ENCODE measurements at places on chromosomes 3 and 15. TPM values are rescaled to one million over a fixed set of nuclear protein-coding genes. Genes with fewer than 3 reads are reported as not detected.

DNA sequence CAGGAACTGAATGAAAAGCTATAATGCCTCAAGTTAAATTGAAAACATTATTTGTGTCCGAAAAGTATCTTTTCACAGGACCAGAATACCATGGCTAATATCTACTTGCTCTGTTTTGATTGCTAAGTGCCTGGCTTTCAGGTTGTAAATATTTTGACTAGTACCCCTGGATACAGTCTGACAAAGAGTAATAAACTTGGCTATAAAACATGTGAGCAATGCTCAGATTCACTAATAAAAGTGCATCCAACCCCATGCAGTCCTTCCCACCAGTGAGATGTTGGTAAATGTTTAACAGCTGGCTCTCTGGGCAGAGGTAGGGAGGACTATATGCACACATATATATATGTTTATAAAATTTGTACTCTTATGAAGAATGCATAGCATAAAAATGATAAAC lies 281.8 kb upstream of the TGFBR2 start:
- no peak for DNase-seq

DNA sequence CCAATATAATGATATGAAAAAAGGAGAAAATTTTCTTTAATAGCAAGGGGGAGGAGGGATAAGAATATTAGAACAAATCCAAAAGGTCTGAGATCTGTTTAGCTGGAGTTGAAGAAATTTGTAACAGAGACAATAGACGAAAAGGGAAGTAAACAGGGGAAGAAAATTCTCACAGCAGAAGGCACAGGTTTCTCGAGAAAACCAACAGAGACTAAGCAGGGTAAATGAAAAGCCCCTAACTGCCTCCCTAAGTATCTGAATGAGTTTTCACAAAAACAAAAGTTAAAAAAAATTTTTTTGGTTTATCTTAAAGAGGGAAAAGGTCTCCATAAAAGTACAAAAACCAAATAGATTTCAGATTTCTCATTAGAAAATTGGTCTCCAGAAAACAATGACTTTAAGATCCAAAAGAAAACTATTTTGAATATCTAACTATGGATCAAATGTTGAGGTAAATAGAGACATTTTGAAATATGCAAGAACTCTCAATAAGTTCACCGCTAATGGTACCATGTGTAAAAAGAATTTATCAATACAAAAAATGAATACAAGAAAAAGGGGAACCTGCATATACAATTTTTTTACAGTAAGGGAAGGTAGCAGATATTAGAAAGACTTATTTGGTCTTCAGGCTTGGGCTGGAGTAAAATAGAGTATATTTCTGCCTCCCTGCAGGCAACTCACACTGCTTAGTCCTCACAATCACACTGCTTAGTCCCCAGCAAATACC lies 23.9 kb upstream of the NEK10 start:
- DNase-seq, result no peak

- no peak for DNase-seq
These were observed 5.4 kb downstream of the CYFIP1 start for GRCh38 chr15:22974745-22975144.

DNA sequence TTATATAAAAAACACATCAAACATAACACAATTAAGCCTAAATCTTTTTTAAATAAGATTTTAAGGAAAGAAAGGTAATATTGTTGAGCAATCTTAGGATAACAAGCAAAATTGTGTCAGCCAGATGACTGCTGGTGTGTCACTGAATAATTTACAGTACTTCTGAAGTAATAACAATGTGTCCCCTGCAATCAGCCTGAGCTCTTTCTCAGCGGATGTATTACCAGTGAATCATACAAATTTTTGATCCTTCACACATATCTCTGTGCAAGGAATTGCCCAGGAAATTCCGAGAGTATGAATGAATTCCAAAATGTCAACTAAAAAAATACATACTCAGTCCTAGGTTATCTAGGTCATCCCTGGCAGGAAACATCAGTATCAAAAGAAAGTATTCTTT lies 76.6 kb upstream of the PTX3 start:
- DNase-seq, result no peak

- no peak for DNase-seq
These were observed 64.5 kb downstream of the ADAMTS17 start for GRCh38 chr15:100277087-100277855.

GRCh38 chr15:79523266-79523665 lies 91.1 kb downstream of the MINAR1 start:
- DNase-seq, result no peak

DNA sequence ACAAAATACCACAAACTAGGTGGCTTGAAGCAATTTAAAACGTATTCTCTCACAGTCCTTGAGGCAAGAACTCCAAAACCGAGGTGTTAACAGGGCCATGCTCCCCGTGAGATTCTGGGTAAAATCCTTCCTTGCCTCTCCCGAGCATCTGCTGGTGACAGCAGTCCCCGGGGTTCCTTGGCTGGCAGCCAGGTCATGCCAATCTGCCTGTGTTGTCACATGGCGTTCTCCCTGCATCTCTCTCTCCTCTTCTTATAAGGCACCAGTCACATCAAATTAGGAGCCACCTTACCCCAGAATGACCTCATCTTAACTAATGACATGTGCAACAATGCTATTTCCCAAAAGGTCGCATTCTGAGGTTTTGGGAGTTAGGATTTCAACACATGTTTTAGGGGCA lies 26.3 kb upstream of the LRRN1 start:
- no peak for DNase-seq

GRCh38 chr15:31260646-31261265 lies 65.9 kb upstream of the KLF13 start:
- peak; percentile 3 for DNase-seq

- no peak for DNase-seq
These were observed 302.5 kb upstream of the ATP11B start for GRCh38 chr3:182490596-182491491.

DNA sequence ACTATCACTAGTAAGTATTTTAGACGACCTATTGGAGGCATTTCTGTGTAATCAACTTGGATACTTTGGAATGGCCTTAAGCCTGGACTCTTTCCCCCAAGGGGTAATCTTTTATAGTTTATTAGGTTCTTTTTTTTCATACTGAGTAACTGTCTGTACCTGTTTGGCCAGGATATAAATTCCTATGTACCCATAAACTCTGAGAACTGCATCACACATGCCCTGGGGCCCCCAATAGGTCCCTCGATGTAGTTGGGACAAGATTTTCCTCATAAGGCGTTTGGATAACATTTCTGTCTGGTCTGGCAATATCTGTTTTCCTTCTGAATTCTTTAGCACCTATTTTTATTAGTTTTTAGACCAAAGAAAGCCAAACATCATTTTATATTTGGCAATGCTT lies 86.4 kb upstream of the WNT7A start:
- DNase-seq, result no peak

DNA sequence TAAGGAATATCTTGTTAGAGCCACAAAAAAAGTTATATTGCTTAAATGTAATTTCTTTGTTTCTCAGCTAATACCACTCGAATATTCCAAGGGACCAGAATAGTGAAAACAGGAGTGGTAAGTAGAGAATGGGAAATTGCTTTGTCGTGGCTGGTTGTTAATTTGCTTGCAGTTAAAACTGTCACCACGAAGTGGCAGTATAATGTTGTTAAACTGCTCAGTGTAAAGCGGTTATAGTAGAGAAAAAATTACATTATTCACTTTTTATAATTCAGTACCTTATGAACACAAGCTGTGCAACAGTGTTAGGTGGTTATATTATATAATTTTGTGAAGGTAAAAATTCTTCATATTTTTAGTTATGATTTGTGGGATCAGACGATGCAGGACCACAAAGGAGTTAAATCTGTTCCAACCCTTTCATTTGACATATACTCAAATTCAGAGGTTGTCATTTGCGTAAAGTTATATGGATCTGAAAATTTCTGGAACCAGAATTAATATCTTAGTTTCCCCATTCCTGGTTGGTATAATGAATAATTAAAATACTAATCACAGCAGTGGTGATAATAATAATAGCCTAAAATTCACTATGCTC lies 171.8 kb downstream of the FEZF2 start:
- no peak for DNase-seq

- no peak for DNase-seq
These were observed 379.0 kb upstream of the TPRG1 start for GRCh38 chr3:188792793-188793192.

- no peak for DNase-seq
These were observed 156.9 kb downstream of the AGBL1 start for GRCh38 chr15:86236356-86237110.

DNA sequence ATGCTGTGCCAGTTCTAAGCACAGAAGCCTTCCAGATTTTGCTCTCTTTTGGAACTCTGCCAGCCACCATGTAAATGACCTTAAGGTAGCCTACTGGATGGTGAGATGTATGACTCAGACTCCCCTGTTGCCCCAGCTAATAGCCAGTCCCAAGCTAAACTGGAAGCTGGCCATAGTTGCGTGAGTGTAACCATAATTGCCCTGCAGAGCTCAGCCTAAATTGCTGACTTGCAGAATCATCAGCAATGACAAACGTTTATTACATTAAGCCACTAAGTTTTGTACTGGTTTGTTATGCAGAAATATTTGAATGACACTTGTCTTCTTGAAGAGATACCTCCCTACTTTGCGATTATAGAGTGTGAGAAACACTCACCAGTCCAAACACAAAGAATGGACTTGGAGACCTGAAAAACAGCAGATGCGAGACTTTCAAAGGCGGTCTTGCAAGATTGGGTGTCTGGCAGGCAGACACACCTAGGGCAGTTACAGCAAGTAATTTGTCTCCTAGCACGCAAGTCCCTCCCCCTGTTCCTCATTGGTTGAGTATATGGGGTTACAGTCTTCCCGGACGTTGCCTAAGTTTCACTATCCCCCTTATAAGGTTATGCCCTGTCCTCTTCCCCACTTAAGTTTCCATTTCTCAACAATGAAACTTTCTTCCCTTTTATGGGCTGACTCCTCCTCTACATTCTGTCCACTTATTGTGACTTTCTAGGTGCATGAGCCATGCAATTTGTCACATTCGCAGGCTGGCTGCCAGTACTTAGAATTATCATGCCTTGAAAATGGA lies 83.6 kb upstream of the XCR1 start:
- DNase-seq, result no peak

DNA sequence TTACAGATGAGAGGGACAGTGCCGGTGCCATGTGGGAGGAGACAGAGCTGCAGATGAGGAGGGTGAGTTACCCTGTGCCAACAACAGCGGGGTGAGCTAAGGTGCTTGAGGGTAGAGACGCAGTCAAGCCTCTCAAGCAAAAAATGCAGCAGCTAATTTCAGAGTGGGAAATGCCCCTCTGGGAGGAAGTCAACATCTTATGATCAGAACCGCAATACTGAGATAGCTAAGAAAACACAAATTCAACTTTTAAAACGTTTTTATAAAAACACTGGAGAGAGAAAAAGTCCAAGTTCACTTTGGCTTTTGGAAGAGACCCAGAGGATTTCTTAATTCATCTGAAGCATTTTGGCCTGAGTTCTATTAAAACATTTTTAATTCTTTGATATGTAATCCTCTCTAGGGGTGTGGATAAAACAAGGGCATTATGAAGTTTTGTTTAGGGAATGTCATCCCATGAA lies 319.2 kb downstream of the SLC9A9 start:
- no peak for DNase-seq

DNA sequence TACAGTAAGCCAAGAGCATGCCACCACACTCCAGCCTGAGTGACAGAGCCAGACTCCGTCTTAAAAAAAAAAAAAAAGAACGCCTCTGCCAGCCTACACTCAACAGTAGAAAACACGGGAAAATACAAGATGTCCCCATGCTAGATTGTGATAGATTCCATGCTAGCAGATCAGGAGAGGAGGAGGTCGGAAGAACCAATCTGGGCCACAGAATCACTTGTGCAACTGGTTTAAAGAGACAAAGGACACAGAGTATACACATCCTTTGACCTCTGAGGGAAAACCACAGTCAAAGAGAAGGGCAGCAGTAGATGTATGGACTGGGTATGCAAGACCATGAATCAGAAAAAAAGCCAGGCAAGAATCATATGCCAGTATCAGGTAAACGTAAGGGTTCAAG lies 15.9 kb downstream of the TBL1XR1 start:
- DNase-seq, result no peak

DNA sequence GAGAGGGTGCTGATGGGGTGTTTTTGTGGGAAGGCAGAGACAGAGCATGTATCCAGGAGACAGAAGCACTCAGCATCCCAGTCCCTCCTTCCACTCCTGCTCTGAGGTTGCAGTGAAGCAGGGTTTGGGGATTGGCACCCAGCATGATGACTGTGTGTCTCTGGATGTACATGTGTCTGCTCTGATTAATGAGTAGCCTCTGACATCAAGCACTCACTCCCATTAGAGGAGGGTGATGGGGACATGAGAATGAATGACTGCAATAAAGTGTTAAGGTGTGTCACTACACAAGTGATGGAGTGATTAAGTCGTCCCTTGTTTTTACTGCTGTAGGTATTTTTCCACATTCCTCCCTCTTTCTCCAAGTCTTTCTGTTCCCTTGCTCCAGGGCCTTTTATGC lies 9.6 kb upstream of the MYZAP start:
- no peak for DNase-seq

- DNase-seq, result no peak
These were observed 84.9 kb upstream of the BCL6 start for GRCh38 chr3:187830181-187830580.

DNA sequence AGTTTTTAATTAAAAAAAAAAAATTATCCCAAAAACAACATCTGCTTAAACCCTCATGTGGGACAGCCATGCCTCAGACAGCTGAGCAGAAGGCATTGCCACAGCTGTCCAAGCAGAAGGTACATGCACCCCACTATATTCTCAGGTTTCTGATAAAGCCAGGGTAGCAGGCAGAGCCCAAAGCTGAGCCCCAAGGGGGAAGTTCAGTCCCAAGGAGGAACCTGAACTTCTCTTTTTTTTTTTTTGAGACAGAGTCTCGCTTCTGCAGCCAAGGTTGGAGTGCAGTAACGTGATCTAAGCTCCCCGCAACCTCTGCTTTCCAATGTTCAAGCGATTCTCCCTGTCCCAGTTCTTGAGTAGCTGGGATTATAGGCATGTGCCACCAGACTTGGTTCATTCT lies 33.2 kb downstream of the MKRN2 start:
- no peak for DNase-seq

GRCh38 chr3:41600616-41601015 lies 361.3 kb downstream of the ULK4 start:
- DNase-seq, result no peak

- DNase-seq, result no peak
These were observed 8.5 kb downstream of the HOMER2 start for GRCh38 chr15:82944056-82944455.

DNA sequence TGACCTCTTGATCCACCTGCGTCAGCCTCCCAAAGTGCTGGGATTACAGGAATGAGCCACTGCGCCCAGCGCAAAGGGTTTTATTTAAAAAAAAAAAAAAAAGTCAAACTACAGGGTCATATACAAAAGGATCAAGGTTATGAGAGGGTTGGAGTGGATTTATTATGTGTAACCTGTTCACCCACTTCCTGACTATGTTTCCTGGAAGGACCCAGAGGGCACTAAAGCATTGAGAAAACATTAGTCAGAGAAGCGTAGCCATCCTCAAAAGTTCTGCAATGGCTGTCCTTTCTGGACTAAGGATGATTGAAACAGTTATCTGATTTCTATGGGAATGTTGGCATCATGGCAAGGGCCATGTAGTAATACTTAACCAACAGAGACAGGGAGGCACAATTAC lies 7.3 kb upstream of the SCAPER start:
- no peak for DNase-seq

Gene CDCP1
- total RNA-seq, result 12.6 TPM

Gene NUDT16
- total RNA-seq, result 70.8 TPM

Gene CAMK1
- total RNA-seq, result 31.4 TPM

Gene GATM
- 13.6 TPM for total RNA-seq

Gene KCNMB2
- 0.51 TPM for total RNA-seq

Gene FGF7
- 33.7 TPM for total RNA-seq

Gene TRH
- total RNA-seq, result 0.49 TPM

Gene ITGA11
- total RNA-seq, result 6.7 TPM

Gene PPP1R14D
- total RNA-seq, result not detected

Data from upper lobe of left lung (tissue), 6 donors.